ENCODE measurements at places on chromosomes 11 and 22.

DNA sequence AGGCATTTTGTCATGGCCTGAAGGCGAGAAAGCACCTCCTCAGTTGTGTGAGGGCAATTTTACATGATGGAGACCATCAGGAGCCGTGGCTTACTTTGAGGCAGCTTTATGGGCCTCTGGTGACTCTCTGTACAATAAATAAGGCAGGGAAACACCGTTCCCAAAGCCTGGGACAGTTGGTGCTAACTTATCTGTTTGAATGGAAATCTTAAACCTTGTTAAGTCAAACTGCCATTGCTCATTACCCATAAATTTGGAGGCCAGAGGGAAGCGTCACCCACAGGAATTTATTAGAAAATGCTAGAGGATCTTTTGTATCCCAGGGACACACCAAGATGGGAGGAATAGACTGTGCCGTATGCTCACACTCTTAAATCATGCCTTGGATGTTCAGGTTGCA, 1156.9 kb downstream of the BRD1 start:
- DNase-seq, result no peak

GRCh38 chr11:43895601-43896000, 15.0 kb downstream of the ALKBH3 start:
- no peak for DNase-seq

DNA sequence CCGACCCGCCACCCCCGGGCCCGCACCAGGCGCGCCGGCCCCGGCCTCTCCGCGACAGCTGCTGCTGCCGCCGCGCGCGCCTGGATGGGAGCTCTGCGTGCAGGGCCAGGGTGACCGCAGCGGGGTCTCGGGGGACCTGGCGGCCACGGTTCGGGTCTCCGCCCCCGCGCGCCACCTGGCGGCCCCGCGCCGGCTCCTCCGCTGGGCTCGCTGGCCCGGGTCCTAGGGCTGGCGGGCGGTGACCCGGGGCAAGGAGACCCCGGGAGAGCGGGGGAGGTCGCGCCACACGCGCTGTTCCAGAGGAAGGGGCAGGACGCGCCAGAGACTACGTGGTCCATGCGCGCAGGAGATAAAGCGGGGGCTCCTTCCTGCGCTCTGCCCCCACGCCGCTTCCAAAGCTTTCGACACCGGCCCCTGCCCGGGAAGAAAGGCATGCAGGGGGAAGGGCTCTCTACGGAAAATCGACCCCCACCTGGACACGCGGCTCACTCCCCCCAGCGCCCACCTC, 562 bp downstream of the SHANK2 start:
- no peak for DNase-seq

- no peak for DNase-seq
These were observed 48.8 kb downstream of the PIWIL3 start for GRCh38 chr22:24725736-24726135.

Measured in T-helper 1 cell (primary cell).